ENCODE measurements at places on chromosomes 1 and 21. TPM values are rescaled to one million over a fixed set of nuclear protein-coding genes. Genes with fewer than 3 reads are reported as not detected.

LRP8 gene
- total RNA-seq = 4.7 TPM

PTPN7 gene
- 1.0 TPM for total RNA-seq

CSF1 gene
- 9.0 TPM for total RNA-seq

SPRR1A gene
- not detected for total RNA-seq

EPHA10 gene
- total RNA-seq = not detected

LEPR gene
- 7.9 TPM for total RNA-seq

EDARADD gene
- 0.66 TPM for total RNA-seq

AMY1C gene
- total RNA-seq = not detected

ADGRL4 gene
- 33.9 TPM for total RNA-seq

OR2M7 gene
- total RNA-seq = not detected

SPTA1 gene
- total RNA-seq = not detected

TMPRSS15 gene
- total RNA-seq = not detected

DNA sequence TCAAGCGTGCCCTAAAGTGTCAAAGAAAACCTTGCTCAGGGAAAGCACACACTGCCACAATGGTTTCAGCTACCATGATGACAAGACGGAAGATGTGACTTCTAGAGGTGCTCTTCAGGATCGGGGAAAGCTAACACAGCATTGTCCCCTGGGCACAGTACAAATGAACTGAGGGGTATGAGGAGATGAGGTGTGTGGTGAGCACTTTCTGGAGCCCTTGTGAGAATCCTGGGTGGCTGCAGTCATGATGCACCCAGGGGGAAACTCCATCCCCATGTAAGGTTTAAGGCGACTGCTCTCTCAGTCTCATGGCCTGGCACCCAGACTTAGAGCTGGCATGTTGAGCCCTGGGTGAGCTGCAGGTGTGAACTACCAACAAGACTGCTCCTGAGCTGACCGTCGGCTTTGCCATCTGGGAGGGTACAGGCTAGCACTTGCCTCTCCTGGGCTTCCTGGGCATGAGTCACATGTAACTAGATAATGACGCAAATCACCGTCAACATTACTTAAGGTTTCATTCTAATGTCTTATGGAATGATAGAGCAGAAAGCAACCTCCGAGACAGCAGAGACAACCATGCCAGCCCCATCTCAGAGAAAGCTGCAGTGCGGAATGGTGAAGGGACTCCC is 144.6 kb downstream of the CLIC6 start:
- DNase-seq = no peak
- H3K27ac ChIP-seq = no peak overlapping the region
- H3K4me3 ChIP-seq = no peak overlapping the region
- H3K4me1 ChIP-seq = peaks cover 70% of the 10 kb centered on the region

- DNase-seq = no peak
- H3K4me3 ChIP-seq = no peak overlapping the region
- H3K27me3 ChIP-seq = no peaks in the 10 kb centered on the region
- peaks cover under 1% of the 10 kb centered on the region for H3K4me1 ChIP-seq
- no peak overlapping the region for H3K27ac ChIP-seq
- H3K36me3 ChIP-seq = no peaks in the 10 kb centered on the region
These were observed 18.2 kb downstream of the VAV3 start for GRCh38 chr1:107946794-107947193.

DNA sequence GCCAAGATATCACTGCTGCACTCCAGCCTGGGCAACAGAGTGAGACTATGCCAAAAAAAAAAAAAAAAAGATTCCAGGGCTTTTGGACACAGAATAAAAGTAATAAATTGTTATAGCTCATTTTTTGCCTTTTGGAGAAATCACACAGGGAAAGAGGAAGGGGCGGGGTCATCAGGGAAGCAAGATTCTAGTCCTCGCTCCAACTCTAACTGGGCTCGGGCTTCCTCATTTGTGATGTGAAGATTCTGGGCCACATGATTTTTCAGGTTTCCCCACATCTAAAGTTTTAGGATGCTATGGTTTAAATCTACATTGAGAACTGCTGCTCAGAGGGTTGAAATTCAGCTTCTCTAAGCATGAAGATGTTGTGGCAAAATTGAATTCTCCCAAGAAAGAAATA is 179.3 kb upstream of the PLXNA2 start:
- H3K27ac ChIP-seq = no peak overlapping the region
- no peak for DNase-seq

- H3K4me1 ChIP-seq = no peaks in the 10 kb centered on the region
- H3K36me3 ChIP-seq = no peaks in the 10 kb centered on the region
- no peak overlapping the region for H3K4me3 ChIP-seq
- H3K27ac ChIP-seq = no peak overlapping the region
- no peaks in the 10 kb centered on the region for H3K27me3 ChIP-seq
These were observed 378.7 kb downstream of the SEC16B start for GRCh38 chr1:177591155-177591554.

DNA sequence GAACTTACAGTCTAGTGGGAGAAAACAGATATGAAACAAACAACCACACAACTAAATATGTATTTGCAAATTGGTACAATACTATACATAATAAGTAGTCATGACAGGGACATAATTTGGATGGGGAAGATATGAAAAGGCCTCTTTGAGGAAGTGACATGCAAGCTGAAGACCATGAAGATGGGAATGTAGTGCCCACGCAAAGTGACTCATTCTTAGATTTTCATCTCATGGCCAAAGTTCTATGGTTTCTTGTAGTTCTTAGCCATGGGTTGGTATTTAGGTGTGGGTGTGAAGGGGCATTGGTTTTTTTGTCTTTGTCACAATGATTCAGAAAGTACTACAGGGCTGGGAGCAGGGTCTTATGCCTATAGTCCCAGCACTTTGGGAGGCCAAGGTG is 105.4 kb upstream of the FAM78B start:
- H3K4me3 ChIP-seq = no peak overlapping the region
- no peaks in the 10 kb centered on the region for H3K4me1 ChIP-seq
- no peak for DNase-seq

- no peak for DNase-seq
- H3K27ac ChIP-seq = no peak overlapping the region
- H3K4me1 ChIP-seq = peaks cover 66% of the 10 kb centered on the region
- no peaks in the 10 kb centered on the region for H3K27me3 ChIP-seq
- no peaks in the 10 kb centered on the region for H3K36me3 ChIP-seq
These were observed 16.3 kb downstream of the SOX13 start for GRCh38 chr1:204089044-204089751.

DNA sequence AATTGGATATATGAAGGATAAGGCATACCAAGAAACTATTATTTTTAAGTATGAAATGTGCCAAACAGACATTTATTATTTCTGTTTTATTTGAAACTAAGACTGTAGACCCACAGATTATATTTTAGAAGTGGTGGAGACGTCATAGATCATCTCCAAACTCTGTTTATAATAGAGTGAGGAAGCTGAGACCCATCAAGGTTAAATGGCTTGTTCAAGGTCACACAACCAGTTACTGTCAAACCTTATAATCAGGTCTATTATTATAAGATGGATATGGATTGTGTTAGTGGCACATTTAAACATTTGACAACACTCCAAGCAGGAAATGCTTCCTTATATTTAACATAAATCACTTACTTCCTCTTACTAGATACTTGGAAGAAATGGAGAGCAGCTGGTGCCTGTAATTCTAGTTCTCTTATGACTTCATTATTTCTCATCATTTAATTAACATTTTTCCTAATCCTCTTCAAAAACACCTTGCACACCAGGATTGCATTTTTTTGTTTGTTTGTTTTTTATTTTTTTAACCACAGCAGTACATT is 117.0 kb downstream of the NEK7 start:
- peaks cover 11% of the 10 kb centered on the region for H3K4me1 ChIP-seq
- no peak for DNase-seq
- H3K36me3 ChIP-seq = no peaks in the 10 kb centered on the region
- peak overlapping the region; percentile 57 for H3K27ac ChIP-seq
- no peak overlapping the region for H3K4me3 ChIP-seq

- no peaks in the 10 kb centered on the region for H3K4me1 ChIP-seq
- no peak overlapping the region for H3K4me3 ChIP-seq
- no peaks in the 10 kb centered on the region for H3K27me3 ChIP-seq
These were observed 674.6 kb downstream of the PTPRC start for GRCh38 chr1:199313444-199313843.

DNA sequence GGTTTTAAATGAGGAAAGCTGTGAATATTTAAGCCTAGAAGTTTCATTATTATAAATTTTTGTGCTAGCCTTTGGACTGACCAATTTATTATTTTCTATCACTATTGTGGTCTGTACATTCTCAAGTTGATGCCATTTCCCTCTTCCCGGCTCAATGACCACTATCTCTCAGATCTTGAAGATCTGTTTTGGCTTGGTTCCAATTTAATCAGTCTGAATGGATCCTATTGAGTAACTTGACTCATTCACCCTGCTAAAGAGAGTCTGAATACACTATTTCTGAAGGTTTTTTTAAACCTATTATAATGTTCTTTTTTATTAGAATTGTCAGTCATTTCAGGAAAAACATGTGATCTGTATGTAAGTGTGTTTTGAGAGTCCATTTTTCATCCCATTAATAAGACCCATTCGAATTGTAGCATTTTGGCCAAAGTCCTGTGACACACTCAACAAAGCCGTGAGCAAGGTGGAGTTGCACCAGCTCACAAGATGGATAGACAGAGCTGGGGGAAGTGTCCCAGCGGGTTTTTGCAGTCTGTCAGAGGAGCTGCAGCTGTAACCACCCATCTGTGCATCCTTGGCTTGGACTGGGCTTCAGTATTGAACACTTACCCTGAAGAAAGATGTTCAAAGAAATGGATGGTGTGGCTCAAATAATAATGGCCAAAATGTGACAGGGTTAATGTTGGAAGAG is 145.6 kb downstream of the NFIA start:
- H3K36me3 ChIP-seq = no peaks in the 10 kb centered on the region
- H3K4me1 ChIP-seq = no peaks in the 10 kb centered on the region
- H3K4me3 ChIP-seq = no peak overlapping the region
- DNase-seq = no peak
- no peak overlapping the region for H3K27ac ChIP-seq
- H3K27me3 ChIP-seq = no peaks in the 10 kb centered on the region

- H3K4me1 ChIP-seq = peaks cover 4% of the 10 kb centered on the region
- peak; percentile 76 for DNase-seq
- no peaks in the 10 kb centered on the region for H3K36me3 ChIP-seq
- peak overlapping the region; percentile 70 for H3K27ac ChIP-seq
- peak overlapping the region; percentile 42 for H3K4me3 ChIP-seq
These were observed 29.9 kb upstream of the CTBS start for GRCh38 chr1:84603941-84604830.

DNA sequence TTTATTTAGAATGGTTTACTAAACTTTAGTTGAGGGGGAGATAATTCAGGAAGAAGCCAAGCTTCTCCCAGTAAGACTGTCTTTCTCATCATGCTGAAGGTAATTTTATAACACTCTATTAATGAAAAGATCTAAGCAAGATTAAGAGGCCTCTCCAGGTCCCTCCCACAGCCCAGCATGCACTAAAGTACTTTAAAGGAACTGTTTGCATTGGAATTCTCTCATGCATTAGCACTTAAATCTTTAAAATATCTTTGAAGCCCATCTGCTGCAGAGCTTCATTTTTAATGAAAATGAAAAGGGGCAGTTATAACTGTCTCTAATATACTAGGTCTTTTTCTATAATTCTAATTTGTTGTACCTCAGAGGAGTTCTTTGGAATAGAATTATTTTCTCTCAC is 1379.1 kb upstream of the ADGRL4 start:
- no peaks in the 10 kb centered on the region for H3K4me1 ChIP-seq
- H3K36me3 ChIP-seq = no peaks in the 10 kb centered on the region
- no peak overlapping the region for H3K27ac ChIP-seq
- no peak for DNase-seq

- no peaks in the 10 kb centered on the region for H3K36me3 ChIP-seq
- H3K4me1 ChIP-seq = peaks cover 34% of the 10 kb centered on the region
- peak overlapping the region; percentile 93 for H3K27ac ChIP-seq
These were observed 608 bp downstream of the SNRNP40 start for GRCh38 chr1:31295874-31296485.

DNA sequence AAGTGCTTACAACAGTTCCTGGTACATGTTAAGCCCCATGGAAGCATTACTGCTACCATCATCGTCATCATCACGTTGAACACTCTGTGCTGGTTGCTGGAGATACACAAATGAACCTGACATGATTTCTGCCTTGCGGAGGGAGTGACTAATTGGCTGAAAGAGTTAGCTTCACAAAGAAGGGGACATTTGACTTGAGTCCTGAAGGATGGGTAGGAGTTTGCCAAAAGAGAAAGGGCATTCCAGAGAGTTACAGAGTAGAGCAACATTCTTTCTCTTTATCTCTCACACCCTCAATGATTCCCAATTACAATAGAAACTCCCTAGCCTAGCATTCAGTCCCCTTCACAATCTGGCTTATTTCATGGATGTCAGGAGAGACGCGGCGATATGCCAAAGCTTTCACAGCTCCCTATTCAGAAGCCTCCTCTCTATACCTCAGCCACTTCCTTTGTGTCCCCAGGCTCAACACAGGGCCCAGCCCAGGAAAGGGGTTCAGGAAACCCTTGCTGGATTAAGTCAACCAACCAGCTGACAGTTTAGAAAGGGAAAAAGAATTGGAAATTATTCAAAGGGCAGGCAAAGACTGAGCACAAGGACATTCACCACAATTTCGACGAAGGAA is 38.0 kb downstream of the SLC1A7 start:
- H3K4me3 ChIP-seq = no peak overlapping the region
- no peak overlapping the region for H3K27ac ChIP-seq
- peaks cover 7% of the 10 kb centered on the region for H3K4me1 ChIP-seq
- no peaks in the 10 kb centered on the region for H3K27me3 ChIP-seq

GRCh38 chr1:34768856-34769255 is 9.3 kb downstream of the GJB4 start:
- H3K36me3 ChIP-seq = no peaks in the 10 kb centered on the region
- DNase-seq = no peak
- H3K27ac ChIP-seq = no peak overlapping the region
- no peaks in the 10 kb centered on the region for H3K4me1 ChIP-seq
- no peaks in the 10 kb centered on the region for H3K27me3 ChIP-seq
- no peak overlapping the region for H3K4me3 ChIP-seq

All from heart right ventricle (tissue), 16 donors.